NCI-H460 (cell line): ENCODE measurements at places on chromosomes 2 and 18. TPM values are rescaled to one million over a fixed set of nuclear protein-coding genes. Genes with fewer than 3 reads are reported as not detected.

- no peak for DNase-seq
Observed at GRCh38 chr2:129935118-129935517, 44.3 kb upstream of the RAB6C start.

DNA sequence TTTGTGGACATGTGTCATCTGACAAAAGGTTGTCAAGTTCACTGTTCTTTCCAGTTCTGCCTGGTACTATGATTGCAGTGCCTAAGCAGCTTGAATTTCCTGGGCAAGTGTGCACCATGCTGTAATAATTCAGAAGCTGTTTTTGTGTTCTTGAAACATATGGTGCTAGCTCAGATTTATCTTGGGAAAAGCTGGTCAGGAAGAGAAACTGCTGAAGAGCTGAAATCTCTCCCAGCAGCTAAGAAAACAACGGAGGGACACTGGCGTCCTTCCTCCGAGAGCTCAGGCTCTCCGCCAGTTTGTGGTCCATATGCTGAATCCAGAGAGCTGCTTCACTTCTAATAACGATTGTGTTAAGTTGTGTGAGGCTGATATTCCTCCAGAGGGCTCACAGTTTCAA, 642.0 kb downstream of the DPP10 start:
- no peak for DNase-seq

- no peak for DNase-seq
Observed at GRCh38 chr2:152251211-152251610, 75.6 kb upstream of the STAM2 start.

- DNase-seq = peak; percentile 15
Observed at GRCh38 chr2:238143239-238143951, 4.9 kb downstream of the KLHL30 start.

- no peak for DNase-seq
Observed at GRCh38 chr18:37452682-37453385, 112.8 kb downstream of the CELF4 start.

GRCh38 chr2:208627110-208627884, 220.7 kb downstream of the PTH2R start:
- no peak for DNase-seq

DNA sequence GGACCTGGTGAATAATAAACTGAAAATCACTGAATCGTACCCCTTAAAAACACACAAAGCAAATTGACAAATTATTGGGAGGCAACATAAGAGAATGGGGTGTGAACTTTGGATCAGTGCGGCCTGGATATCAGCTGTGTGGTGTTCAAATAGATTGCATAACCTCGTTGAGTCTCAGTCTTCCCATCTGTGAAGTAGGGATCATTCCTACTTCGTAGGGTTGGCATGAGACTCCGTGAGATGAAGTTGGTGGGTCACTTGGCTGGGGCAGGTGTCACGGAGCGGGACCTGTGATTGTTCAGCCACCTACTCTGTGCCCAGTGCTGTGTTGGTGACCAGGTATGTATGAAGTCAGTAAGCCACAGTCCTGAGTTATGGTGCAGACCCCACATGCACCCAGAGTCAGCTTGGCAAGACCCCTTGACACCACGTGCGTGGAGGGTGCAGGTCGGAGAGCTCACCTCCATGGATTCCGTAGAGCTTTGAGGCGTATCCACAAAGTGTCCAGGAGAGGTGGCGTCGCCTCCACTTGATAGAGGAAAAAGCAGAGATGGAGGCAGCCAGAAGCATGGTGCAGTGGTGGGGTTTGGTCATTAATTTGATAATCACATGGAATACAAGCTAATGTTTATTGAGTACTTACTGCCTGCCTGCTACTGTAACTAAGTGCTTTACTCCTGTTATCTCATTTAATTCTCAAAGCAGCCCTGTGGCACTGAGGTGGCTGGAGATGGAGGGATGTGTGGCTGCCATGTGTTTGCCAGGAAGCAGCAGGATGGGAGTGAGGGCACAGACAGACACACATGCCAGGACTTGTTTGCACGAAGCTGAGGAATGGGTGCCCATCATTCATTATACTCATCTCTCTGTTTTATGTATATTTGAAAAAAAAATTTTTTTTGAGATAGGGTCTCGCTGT, 35.8 kb downstream of the HPCAL1 start:
- no peak for DNase-seq

- DNase-seq = no peak
Observed at GRCh38 chr2:159608723-159609308, 7.5 kb downstream of the BAZ2B start.

GRCh38 chr2:200054681-200055468, 99.5 kb downstream of the MAIP1 start:
- no peak for DNase-seq

- DNase-seq = no peak
Observed at GRCh38 chr2:11481789-11482472, 16.0 kb upstream of the E2F6 start.

DNA sequence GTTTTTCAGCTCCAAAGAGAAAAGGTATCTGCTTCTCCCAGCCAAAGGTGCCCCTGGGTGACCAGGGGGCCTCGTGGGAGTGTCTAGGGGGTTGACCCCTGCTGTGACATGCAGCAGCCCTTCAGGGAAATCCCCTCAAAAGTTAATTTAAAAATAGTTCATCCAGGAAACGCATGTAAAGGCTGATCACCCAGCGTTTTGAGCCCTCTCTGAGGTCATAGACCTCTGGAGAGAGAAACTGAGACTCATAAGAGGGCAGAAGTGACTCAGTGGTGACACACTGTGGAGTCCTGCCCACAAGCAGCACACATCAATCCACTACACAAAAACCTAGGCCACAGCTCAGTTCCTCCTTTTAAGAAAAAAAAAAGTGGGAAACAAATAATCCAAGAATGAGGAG, 11.9 kb downstream of the GAL3ST2 start:
- no peak for DNase-seq

The CAPG gene
- total RNA-seq = 95.1 and 95.2 TPM in 2 replicates

The IL1A gene
- total RNA-seq = 22.0 and 22.1 TPM in 2 replicates

The NEU4 gene
- 0.35 and 0.37 TPM in 2 replicates for total RNA-seq
